Subcutaneous preadipocyte (primary cell): ENCODE measurements at places on chromosomes 13 and 19. TPM values are rescaled to one million over a fixed set of nuclear protein-coding genes. Genes with fewer than 3 reads are reported as not detected.

Gene ZNF626
- 10.3 and 10.9 TPM in 2 replicates for total RNA-seq

Gene PABPC3
- under 0.01 TPM in 2 replicates for total RNA-seq

Gene GAS6
- 42.6 and 59.2 TPM in 2 replicates for total RNA-seq

Gene THSD8
- not detected in 2 replicates for total RNA-seq

Gene CYP4F8
- not detected in 2 replicates for total RNA-seq

Gene CD70
- total RNA-seq: 0.59 and 1.5 TPM in 2 replicates

Gene ZNF726
- total RNA-seq: 2.9 and 6.5 TPM in 2 replicates

Gene PLIN3
- 287 and 391 TPM in 2 replicates for total RNA-seq

Gene CEACAM4
- total RNA-seq: not detected in 2 replicates

Gene REX1BD
- 34.0 and 55.1 TPM in 2 replicates for total RNA-seq

Gene FCAR
- not detected in 2 replicates for total RNA-seq

Gene LRRC25
- total RNA-seq: not detected in 2 replicates

Gene IL11
- total RNA-seq: 0.37 and 1.6 TPM in 2 replicates

Gene LINGO3
- not detected in 2 replicates for total RNA-seq

Gene APLP1
- 0.37 and 1.2 TPM in 2 replicates for total RNA-seq

Gene B3GNT3
- total RNA-seq: not detected in 2 replicates
